ENCODE measurements at places on chromosomes 13 and 19.

GRCh38 chr19:7908078-7908699, 4.5 kb downstream of the MAP2K7 start:
- DNase-seq: no peak

DNA sequence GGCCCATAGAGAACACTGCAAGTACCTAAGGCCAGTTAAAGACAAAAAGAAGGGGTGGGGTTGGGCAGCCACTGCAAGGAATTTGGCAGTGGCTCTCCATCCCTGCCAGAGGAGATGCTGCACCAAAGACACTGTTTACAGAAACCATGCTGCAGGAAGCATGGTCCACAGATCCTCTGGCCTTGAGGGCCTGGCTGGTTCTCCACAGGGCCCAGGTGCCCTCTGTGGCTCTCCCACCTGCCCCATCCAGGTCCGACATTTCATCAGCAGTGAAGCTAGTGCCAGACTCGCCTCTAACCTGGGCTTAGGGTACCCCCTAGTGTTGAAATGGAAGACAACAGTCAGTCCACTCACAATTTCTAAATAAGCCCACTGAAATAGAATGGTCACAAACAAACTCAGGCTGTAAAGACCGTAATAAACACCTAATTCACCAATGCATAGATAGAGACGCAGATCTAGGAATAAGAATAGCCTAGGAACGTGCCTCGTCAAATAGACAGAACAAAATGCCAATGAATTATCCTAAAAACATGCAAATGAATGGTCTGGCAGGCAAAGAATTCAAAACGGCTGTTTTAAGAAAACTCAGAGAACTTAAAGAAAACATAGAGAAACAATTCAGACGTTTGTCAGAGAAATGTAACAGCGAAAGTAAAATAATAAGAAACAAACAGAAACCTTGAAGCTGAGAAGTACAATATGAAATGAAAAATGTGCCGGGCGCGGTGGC, 23.3 kb downstream of the LYPD4 start:
- no peak for DNase-seq

DNA sequence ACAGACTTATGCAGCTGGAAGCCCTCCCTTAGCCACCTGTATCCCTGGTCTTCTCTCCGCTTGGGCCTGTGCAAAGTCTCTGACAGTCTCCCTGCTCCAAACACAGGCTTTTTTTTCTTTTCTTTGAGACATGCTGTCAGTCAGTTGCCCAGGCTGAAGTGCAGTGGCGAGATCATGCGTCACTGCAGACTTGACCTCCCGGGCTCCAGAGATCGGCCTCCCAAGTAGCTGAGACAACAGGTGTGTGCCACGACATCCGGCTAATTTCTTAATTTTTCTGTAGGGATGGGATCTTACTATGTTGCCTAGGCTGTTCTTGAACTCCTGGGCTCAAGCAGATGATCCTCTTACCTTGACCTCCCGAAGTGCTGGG, 1.6 kb downstream of the MZF1 start:
- DNase-seq: no peak

- DNase-seq: no peak
Measured at GRCh38 chr19:573519-573825, 1.1 kb downstream of the BSG start.

DNA sequence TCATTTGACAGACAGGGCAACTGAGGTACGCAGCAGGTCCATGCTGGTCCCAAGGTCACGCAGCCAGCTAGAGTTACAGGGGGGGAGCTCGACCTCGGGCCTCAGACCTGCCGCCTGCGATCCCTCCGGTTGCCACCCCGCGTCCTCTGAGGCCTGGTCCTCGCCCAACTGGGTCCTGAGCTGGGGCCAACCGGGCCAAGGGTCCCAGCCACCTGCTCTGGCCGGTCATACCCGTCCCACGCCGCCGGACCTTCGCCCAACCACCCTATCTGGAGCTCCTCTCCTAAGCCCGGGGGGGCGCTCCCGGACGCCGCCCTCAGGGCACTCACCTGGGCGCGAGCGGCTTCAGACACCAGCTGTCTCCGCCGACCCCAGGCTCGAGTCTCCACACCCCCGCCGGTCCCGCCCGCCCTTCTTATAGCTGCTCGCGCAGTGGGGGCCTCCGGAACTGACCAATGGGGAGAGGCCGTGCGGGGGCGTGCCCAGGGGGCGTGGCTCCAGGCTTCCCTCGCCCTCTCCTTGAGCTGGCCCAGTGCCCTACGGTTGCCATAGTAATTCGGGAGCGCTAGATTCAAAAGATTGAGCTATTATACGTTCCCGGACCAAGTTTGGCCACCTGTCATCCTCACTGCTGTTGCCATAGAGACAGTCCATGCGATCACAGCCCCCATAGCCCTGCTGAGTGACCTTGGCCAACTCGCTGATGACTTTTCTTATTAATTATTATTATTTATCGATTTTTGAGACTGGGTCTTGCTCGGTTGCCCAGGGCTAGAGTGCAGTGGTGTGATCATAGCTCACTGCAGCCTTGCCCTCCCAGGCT, at the start of gene PLIN5:
PLIN5 (minus strand) TSS at position 389 of the 823 bp plus-strand sequence. CDS start 1,150 bp downstream, outside the sequence.
- DNase-seq: peak; percentile 43

- DNase-seq: peak; percentile 48
Measured at GRCh38 chr19:3178377-3178972, at the start of gene S1PR4. S1PR4 (plus strand) TSS chr19:3178769; CDS start chr19:3178793, 24 bp downstream.

DNA sequence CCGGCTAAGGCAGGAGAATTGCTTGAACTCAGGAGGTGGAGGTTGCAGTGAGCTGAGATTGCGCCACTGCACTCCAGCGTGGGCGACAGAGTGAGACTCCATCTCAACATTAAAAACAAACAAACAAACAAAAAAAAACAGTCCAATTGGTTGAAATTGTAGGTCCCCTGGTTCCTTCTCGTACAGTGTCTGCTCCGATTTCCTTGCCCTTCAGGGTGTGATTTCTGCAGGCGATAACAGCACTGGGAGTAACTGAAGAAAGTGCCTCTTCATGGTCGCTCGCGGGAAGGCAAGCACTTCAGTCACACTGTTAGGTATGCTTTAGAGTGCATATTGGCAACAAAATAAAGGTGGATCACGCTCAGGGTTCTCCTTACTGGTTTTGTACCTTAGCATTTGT, 39.7 kb downstream of the TPT1 start:
- no peak for DNase-seq

GRCh38 chr13:76790526-76790925, 95.7 kb downstream of the KCTD12 start:
- no peak for DNase-seq

- DNase-seq: no peak
Measured at GRCh38 chr13:75485286-75486062, 3.5 kb upstream of the TBC1D4 start.

- no peak for DNase-seq
Measured at GRCh38 chr19:10321417-10321797, 5.6 kb upstream of the FDX2 start.

DNA sequence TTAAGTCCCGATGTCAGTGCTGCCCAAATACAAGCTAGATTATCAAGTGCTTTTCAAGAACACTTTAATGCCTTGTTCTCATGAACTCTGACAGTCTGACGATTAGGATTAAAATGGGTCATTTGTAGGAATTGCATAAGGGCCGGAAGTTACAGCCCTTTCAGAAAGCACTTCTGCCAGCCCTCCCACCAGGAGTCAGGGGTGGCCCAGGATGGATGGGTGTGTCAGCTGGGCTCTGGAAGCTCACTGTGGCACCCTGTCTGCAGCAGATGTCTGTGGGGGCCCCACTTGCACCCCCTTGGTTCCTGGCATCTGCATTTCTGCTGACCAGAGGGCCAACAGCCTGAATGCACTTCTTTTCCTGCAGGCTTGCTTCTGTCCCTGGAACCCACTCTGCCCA, 712.7 kb downstream of the UQCRFS1 start:
- DNase-seq: no peak

GRCh38 chr13:75910591-75910990, 274.5 kb downstream of the LMO7 start:
- DNase-seq: no peak

DNA sequence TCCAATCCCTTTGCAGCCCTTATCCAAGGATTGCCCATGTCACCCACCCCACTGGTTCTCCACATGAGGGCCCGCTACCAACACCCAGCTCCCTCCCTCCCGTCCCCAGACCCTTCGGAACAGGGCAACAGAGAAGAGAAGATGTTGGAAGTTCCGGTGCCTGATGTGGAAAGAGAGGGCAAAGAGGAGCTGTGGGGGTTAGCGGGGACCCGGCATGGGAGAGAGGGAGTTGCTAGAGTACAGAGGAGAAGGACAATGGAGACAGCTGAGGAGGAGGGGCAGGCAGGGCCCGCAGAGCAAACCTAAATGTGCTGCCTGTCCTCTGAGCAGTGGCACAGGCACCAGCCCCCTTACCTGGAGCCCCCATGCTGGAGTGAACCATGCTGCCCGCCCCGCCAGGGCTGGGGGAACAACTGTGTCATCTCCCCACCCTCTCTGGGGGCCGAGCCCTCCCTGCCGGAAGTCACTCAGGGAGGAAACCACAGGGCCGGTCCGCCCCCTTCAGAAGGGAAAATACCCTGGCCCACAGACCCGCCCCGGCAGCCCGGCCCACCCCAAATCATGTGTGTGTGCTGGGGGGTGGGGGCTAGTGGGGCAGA, at the start of gene POU2F2:
POU2F2 (minus strand) TSS at position 417 of the 599 bp plus-strand sequence; CDS start at position 382, 35 bp downstream.
- DNase-seq: peak; percentile 85

DNA sequence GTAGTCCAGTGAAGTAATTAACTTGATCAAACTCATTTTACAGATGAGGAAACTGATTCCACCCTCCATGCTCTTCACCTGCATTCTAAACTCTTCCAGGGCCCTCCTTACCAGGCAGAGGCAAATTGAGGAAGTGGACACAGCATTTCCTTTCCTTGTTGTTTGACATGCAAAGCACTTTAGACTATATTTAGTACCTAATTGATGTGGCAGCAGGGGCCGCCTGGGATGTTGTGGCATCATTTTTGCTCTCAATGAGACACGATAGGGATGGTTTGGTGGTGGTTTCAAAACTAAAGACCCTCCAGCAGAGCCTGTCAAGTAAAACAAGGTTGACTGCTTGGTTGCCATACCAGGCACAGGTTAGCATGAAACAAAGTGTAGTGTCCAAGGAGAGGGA, 7.9 kb downstream of the SIPA1L3 start:
- no peak for DNase-seq

GRCh38 chr19:10228920-10229319, 2.2 kb downstream of the S1PR2 start:
- no peak for DNase-seq

DNA sequence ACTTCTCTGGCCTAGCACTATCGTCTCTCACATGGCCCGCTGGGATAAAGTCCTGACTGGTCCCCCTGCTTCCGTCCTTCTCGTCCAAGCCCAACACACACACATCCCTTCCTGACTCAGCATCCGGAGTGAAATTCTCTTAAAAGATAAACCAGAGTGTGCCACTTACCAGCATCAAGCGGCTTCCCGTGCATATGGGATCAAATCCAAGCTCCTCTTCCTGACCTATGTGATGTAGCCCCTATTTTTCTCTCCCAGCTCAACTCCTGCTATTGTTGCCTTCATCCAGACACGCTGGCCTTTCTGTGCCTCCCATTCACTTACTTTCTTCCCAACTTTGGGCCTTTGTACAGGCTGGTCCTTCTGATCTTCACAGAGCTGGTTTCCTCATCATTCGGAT, 530.4 kb downstream of the DIAPH3 start:
- DNase-seq: no peak

- DNase-seq: no peak
Measured at GRCh38 chr13:41563341-41563983, 106.1 kb downstream of the RGCC start.

DNA sequence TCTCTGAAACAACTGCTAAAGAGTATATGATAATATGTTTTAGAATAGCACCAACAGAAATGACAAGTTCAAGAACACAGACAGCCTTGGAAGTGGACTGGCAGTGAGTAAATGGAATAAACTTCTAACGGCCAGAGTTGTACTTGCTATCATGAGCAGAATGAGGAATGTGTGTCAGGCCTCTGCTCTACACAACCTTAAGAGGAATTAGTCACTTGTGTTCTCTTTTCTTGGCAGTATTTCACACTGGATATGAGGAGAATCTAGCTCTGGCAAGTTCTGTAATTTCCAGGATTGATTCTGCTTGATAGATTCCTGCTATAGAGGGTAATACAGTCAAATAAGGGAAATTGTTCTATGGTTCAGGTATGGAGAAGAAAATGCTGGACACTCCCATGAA, 757.3 kb downstream of the EFNB2 start:
- no peak for DNase-seq

DNA sequence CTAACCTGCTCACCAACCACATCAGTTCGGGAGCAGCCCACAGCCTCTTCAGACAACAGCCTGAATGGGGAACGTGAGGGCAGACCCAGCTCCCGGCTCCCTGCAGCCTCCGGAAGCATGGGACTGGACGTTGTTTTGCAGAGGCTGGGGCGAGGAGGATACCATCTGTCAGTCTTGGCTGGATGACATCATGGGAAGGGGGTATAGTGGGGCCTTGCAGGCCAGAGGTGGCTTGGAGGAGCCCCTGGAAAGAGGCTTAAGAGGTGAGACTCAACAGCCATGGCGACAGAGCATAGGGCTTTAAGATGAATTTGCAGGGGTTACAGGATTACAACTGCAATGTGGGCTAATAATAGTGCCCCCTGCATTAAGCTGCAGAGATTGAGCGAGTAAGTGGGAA, 1.5 kb downstream of the FXYD3 start:
- no peak for DNase-seq

DNA sequence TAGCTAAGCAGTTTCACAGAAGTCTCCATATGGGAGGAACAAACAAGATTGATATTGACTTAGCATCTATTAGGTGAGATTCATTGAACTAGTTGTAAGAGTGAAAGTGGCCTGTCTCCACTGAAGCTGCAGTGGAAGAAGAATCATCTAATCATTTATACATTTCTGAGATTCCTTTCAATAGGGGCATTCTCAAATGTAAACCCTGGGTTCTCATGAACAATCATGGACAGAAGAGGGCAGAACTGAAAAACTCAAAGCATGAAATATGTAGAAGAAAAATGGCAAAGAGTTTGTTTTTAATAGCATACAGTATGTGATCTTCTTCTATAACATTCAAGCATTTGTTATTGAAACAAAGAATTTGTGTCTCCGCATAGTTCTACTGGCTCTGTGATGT, 17.6 kb upstream of the POSTN start:
- DNase-seq: no peak

DNA sequence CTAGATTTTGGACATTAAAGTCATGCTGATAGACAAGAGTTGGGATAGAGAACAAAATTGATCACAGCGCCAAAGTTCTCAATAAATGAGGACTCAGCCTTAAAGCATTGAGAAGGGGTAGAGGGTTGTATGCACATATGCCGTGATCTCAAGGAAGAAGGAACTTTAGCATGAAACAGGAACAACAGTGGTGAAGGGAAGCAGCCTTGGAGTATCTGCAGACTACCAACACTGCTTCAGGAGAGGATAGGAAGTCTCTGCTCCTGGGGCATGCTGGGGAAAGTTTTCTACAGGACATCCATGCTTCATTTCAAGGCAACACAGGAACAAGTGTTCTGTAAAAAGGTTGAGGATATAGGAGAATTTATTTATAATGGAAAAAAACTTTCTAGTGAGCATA, 111.9 kb upstream of the MLNR start:
- DNase-seq: no peak

- no peak for DNase-seq
Measured at GRCh38 chr13:75226733-75227435, 255.1 kb downstream of the TBC1D4 start.

DNA sequence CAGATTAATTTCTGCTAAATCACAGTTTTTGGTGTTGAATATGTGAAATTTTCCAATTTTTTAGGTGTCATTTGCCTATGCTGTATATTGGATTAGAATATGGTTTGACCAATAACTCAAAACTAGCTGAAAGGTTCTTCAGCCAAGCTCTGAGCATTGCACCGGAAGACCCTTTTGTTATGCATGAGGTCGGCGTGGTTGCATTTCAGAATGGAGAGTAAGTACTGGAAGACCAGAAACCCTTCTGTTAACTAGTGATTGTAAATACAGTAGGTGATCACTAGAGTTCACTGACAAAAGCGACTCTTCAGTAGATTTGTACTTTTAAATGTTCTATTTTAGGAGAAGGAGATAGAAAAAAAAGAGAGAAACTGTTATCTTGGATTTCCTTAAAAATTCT, 22.3 kb downstream of the CDC16 start:
- DNase-seq: no peak
